ENCODE measurements at places on chromosomes 12 and 14. TPM values are rescaled to one million over a fixed set of nuclear protein-coding genes. Genes with fewer than 3 reads are reported as not detected.

The GARIN6 gene
- polyA plus RNA-seq = not detected

The MAP1LC3B2 gene
- 4.8 TPM for polyA plus RNA-seq

The PTPRR gene
- polyA plus RNA-seq = 38.6 TPM

The HHIPL1 gene
- 0.80 TPM for polyA plus RNA-seq

The GLS2 gene
- polyA plus RNA-seq = not detected

The TAS2R50 gene
- 0.28 TPM for polyA plus RNA-seq

The MYF6 gene
- polyA plus RNA-seq = not detected

The C12orf56 gene
- 2.1 TPM for polyA plus RNA-seq

The BDKRB1 gene
- 2.4 TPM for polyA plus RNA-seq

The FOS gene
- polyA plus RNA-seq = 374 TPM

The CISTR gene
- not detected for polyA plus RNA-seq

The KCNH3 gene
- polyA plus RNA-seq = not detected

The DBX2 gene
- not detected for polyA plus RNA-seq

The NTS gene
- polyA plus RNA-seq = not detected

The RTL1 gene
- not detected for polyA plus RNA-seq

The ACVRL1 gene
- 83.6 TPM for polyA plus RNA-seq

The SRRM4 gene
- polyA plus RNA-seq = not detected

The CLEC1B gene
- not detected for polyA plus RNA-seq

The SERPINA12 gene
- not detected for polyA plus RNA-seq

The USP30 gene
- polyA plus RNA-seq = 6.0 TPM

The MIA2 gene
- 22.2 TPM for polyA plus RNA-seq

The RPS6KL1 gene
- 2.8 TPM for polyA plus RNA-seq

The OTX2 gene
- polyA plus RNA-seq = not detected

The PMEL gene
- polyA plus RNA-seq = 1.2 TPM

The KRT71 gene
- polyA plus RNA-seq = not detected

The REC8 gene
- polyA plus RNA-seq = 1.8 TPM

The DLGAP5 gene
- polyA plus RNA-seq = 3.0 TPM

The NUAK1 gene
- polyA plus RNA-seq = 2.6 TPM

The SPIC gene
- polyA plus RNA-seq = not detected

The MGP gene
- polyA plus RNA-seq = 21.7 TPM

The ACRBP gene
- not detected for polyA plus RNA-seq

The E2F7 gene
- polyA plus RNA-seq = not detected

The RASAL1 gene
- polyA plus RNA-seq = 10.5 TPM

The TTC6 gene
- polyA plus RNA-seq = 0.23 TPM

The COX8C gene
- not detected for polyA plus RNA-seq

The TDRD9 gene
- polyA plus RNA-seq = 1.2 TPM

The AKAP6 gene
- polyA plus RNA-seq = not detected

The PSMC6 gene
- 87.9 TPM for polyA plus RNA-seq

The C12orf54 gene
- polyA plus RNA-seq = 0.28 TPM

The CMA1 gene
- polyA plus RNA-seq = 0.52 TPM

The SOX5 gene
- 0.60 TPM for polyA plus RNA-seq

The TAS2R20 gene
- 0.50 TPM for polyA plus RNA-seq

The PNN gene
- polyA plus RNA-seq = 12.0 TPM

The SLC25A47 gene
- polyA plus RNA-seq = 0.22 TPM

The INSM2 gene
- not detected for polyA plus RNA-seq

The ZFHX2 gene
- polyA plus RNA-seq = not detected

The NEUROD4 gene
- not detected for polyA plus RNA-seq
